A549 treated with Hydrocortisone at 1 μM for 4 hours (cell line): ENCODE measurements at places on chromosomes 16 and 17. TPM values are rescaled to one million over a fixed set of nuclear protein-coding genes. Genes with fewer than 3 reads are reported as not detected.

IGFBP4 gene
- total RNA-seq: 2,310 to 2,905 TPM (median 2,776 TPM) in 5 replicates

SENP3 gene
- total RNA-seq: 88.8 to 103 TPM (median 95.8 TPM) in 5 replicates

ABCC3 gene
- total RNA-seq: 112 to 143 TPM (median 131 TPM) in 5 replicates

PGS1 gene
- total RNA-seq: 21.0 to 26.4 TPM (median 22.8 TPM) in 5 replicates
